ENCODE measurements at places on chromosomes 5 and 9.

GRCh38 chr9:33202018-33202417, 34.9 kb upstream of the B4GALT1 start:
- DNase-seq: no peak

GRCh38 chr5:11851416-11851815, 52.8 kb downstream of the CTNND2 start:
- no peak for DNase-seq

DNA sequence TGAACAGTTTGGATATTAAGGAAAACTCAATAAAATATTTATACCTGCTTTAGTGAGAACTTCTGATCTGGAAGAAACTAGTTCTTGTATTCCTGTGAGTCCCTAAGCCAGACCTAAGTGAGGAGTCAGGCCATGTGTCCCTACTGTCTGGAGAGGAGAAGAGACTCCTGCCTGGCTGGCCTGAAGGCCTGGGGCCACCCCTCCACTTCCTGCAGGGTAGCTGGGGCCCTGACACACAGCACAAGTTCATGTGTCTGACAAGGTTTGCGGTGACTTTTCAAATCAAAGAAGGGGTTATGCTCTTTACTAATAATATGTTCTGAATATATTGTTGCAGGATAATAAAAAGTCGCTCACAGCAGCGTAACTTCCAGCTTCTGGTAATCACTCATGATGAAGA, 16.1 kb upstream of the IL13 start:
- DNase-seq: no peak

DNA sequence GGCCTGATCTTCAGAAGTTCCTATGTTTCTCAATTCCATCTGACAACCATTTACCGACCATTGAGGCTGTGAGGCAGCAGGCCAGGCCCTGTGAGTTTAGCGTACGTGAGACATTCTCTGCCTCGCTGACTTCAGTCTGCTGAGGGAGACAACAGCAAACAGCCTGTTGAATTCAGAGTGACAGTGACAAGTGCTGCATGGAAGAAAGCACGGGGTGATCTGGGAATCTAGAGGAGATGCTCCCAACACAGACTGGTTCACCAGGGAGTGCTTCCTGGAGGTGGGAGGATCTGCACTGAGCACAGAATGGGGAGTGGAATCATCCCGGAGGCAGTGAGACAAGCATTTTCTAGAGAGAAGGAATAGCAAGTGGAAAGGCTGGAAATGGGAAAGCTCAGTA, 10.0 kb upstream of the DDX41 start:
- DNase-seq: no peak

GRCh38 chr5:134964359-134965270, 3.1 kb upstream of the CATSPER3 start:
- no peak for DNase-seq

DNA sequence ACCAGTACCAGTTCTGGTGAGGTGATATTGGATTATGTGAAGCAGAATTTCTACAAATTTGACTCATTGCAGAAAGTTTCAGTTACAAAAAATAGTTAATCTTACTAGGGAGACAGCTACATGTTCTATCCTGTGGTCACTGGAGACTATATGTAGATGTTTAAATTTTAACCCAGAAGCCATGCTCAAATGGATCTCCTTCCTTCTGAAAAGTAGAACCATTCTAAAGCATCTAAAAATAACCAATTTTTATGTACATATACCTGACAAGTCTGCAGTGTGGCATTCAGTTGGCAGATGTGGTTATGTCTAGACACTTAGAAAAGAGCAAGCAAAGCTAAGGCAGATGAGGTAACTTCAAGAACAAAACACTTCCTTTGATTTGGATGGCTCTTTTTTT, 65.5 kb upstream of the POU4F3 start:
- DNase-seq: no peak

- DNase-seq: no peak
Measured at GRCh38 chr5:124054564-124054963, 542.6 kb downstream of the CSNK1G3 start.

- no peak for DNase-seq
Measured at GRCh38 chr9:81814794-81815464, 113.3 kb upstream of the SPATA31D4 start.

DNA sequence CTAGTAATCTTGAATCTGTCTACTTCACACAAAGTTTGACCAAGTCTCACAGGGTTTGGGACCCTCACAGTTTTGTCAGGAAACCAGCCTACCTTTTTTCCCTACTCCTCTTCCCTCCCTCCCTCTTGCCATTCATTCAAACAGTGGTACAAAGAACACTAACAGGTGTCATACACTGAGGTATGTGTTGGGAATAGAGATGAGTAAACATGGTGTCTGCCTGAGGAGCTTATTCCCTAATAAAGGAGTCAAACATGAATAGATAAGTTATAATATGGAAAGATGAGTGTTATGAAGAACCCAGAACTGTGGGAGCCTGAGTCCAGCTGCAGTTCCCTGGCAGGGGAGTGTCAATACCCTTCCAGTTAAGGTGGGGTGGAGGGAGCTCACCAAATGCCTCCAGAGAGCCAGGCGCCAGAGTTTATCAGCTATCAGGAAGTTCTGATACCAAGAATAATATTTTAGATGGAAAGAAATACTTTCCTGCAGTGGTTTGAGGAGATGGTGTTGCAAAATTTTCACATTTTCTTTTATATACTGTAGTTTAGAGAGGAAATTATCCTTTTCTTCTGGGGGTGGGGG, 183.4 kb upstream of the NR3C1 start:
- no peak for DNase-seq

GRCh38 chr9:133718563-133719315, 19.4 kb downstream of the SARDH start:
- no peak for DNase-seq

- DNase-seq: no peak
Measured at GRCh38 chr5:30325795-30326194, 867.7 kb upstream of the CDH6 start.

DNA sequence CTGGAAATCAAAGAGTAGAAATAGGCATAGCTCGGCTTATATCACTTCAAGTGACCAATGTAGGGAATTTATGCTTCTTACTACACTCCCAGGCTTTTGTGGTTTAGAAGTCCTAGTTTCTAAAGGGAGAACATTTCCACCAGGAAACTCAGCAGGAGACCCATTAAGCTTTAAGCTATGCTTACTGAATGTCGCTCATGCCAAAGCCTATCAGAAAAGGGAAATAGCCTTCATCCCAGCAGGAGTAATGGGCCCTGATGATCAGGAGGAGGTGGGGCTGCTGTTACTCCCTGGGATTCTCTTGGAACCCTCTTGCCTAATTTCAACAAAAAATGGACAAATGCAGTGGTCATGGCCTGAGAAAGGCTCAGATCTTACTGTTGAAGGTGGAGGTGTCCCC, 54.5 kb upstream of the SEMA6A start:
- no peak for DNase-seq

DNA sequence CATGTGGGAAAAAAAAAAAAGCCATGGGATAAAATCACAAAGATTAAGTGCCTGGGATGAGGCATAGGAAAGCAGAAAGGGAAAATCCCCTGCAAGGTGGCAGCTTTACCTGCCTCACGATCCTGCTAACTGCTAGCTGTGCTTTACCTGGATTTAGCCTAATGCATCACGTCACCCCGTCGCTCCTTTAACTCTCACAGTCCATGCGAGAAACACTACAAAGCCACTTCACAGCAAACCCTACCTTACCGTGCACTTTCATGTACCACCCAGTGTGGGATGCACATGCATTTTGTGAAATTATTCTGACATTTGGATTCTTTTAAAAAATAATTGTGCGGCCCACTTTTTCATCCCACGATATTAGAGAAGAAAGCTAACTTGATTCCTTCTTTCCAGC, 31.0 kb downstream of the ATPSCKMT start:
- DNase-seq: no peak

- no peak for DNase-seq
Measured at GRCh38 chr5:883475-884181, 9.0 kb downstream of the BRD9 start.

- no peak for DNase-seq
Measured at GRCh38 chr9:74861773-74862474, 25.8 kb downstream of the TRPM6 start.

- no peak for DNase-seq
Measured at GRCh38 chr5:169958278-169958677, 22.0 kb downstream of the INSYN2B start.

GRCh38 chr9:87699835-87700234, 26.1 kb upstream of the CTSL start:
- DNase-seq: no peak

DNA sequence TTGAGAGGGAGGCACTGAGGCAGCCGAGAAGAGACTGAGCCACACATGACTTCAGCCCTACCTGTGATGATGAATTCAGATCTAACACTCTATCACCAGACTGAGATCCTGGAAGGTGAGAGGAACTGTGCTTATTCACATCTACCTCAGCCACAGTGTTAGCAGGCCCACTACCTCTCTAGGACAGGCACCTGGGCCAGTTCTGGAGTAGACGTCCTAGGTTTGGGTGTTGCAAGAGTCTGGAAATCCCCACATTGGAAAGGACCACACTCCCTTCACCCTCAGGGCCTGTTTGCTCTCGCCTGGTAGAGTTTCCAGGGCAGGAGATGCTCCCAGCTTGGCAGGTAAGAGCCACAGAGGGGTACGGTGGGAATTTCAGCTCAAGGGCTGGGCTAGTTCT, 113.8 kb upstream of the CCL21 start:
- no peak for DNase-seq

GRCh38 chr5:140214831-140215230, 39.8 kb downstream of the CYSTM1 start:
- DNase-seq: no peak

DNA sequence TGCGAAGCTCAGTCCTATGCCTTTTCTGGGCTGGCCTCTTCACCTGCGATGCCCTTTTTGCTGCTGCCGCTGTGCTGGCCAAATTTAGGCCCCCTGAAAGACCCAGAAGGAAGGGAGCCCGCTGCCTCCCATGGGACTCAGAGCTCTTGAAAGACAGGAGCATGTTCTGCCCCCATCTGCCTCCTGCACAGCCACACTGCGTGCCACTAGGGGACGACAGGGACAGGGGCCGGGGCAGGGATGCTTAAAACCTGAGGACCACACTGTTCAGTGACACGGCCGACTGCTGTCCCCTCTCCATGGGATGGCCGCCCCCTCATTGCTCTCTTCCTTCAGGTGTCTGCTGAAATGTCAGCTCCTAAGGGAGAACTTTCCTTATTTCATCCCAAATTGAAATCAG, 132.4 kb downstream of the ADAMTS2 start:
- no peak for DNase-seq

- DNase-seq: no peak
Measured at GRCh38 chr5:135337064-135337463, 62.0 kb downstream of the MACROH2A1 start.

DNA sequence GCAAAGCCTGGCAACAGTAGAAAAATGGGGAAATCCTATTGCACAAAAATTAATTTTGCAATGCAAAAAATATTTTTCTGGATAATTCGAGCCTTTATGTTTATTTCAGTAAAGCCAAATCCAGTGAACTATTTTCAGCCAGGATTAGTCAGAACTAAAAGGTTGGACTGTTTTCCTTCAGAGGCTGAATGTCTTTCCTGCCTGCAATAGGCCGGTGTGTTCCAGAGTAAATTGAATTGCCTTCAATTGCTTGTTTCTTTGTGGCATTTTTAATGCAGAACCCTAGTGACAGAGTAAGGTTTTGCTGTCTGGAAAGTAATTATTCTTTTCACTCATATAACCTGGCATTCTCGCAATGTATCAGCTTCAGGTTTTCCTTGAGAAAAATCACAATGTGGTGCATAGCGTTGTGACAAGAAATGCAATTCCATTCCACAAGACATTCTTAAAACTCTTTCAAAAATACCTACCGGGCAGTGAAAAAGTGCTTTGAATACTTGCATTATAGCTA, 183.7 kb downstream of the GLIS3 start:
- DNase-seq: no peak

DNA sequence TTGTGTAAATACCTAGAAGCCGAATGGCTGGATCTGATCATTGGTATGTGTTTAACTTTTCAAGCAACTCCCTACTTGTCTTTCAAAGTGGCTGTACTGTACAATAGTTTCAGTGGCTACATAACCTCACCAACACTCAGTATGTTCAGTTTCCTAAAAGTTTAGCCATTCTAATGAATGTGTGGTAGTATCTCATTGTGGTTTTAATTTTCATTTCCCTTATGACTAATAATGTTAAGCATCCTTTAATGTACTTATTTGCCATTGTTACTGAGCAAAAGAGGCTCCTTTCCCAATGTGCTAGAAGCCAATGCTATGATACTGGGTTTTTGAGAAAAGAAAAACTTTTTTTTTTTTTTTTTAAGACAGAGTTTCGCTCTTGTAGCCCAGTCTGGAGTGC, 27.8 kb upstream of the ALDOB start:
- DNase-seq: no peak

GRCh38 chr9:7967093-7967827, 167.7 kb upstream of the DMAC1 start:
- DNase-seq: no peak

DNA sequence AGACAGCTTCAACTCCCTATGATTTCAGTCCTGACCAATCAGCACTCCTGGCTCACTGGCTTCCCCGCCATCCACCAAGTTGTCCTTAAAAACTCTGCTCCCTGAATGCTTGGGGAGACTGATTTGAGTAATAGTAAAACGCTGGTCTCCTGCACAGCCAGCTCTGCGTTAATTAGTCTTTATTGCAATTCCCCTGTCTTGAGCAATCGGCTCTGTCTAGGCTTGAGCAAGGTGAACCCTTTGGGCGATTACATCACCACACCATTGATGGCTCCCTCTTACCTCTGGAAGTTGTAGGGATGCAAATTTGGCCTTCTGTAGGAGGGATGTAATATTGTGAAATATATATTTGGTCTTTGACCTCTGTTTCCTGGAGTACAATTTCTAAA, 2.9 kb upstream of the SLC23A1 start:
- no peak for DNase-seq

DNA sequence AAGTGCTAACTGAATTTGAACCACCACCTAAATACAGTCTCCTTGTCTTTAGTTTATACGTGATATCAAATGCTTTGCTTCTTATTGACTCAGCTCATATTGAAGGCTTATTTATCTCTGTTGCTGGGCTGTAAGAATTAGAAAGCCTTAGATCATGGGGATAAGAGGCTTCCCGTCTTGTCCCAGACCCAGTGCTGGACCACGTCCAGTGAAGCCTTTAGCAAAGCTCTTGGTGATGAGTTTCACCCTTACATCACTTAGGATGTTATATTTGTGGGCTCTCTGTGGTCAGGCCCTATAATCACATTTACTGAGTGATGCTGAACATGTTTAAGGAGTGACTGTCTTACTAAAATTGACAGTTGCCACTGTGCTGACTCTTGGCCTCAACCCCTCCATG, 11.2 kb downstream of the FAM240B start:
- DNase-seq: no peak

DNA sequence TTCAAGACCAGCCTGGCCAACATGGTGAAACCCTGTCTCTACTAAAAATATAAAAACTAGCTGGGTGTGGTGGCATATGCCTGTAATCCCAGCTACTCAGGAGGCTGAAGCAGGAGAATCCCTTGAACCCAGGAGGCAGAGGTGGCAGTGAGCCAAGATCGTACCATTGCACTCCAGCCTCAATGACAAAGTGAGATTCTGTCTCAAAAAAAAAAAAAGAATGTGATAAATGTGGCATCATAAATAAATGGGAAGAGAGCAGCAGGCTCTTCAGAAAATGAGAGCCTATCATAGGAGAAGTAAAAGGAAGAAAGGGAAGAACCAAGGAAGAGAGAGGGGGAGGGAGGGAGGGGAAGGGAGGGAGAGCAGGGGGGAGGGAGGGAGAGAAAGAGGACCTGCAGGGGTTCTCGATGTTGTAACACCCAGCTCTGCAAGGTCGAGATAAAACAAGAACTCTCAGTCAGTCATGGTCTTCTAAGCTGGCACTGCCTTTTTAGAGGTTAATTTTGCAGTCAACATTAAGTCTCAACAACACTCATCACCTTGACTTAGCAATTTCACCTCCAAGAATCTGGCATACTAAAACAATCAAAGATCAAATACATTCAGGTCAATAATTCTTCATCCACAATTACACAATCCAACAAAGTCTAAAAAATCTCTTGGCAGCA, 68.7 kb upstream of the SIMC1 start:
- no peak for DNase-seq
